Glomerular endothelial cell (primary cell): ENCODE measurements at places on chromosomes 7 and 10. TPM values are rescaled to one million over a fixed set of nuclear protein-coding genes. Genes with fewer than 3 reads are reported as not detected.

Gene HTR5A
- not detected in 2 replicates for total RNA-seq

GRCh38 chr7:47183862-47184590 lies 397.9 kb downstream of the TNS3 start:
- DNase-seq = no peak

DNA sequence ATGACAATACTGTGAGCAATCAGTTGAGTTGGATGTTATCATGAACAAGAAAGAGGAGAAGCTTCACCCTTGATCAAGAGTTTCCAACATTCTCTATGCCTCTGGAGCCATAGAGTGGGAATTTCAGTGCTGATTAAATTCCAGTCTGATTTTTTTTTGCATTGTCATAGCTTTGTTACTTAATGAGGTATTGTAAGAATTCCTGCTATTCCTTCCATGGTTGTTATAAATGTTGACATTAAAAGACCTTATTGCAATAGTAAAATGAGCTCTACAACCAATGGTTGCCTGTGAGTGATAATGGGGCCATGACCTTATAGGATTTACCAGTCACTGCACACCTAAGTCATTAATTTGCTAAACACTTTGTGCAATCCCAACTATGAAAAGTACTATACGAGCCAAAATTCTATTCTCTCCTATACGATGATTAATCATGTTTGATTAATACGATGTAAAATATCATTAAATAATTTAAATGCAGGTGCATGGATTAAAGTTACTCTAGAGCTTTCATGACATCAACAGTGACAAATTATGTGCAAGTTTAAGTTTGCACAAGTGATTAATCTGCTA lies 353.2 kb upstream of the KLF6 start:
- DNase-seq = no peak

DNA sequence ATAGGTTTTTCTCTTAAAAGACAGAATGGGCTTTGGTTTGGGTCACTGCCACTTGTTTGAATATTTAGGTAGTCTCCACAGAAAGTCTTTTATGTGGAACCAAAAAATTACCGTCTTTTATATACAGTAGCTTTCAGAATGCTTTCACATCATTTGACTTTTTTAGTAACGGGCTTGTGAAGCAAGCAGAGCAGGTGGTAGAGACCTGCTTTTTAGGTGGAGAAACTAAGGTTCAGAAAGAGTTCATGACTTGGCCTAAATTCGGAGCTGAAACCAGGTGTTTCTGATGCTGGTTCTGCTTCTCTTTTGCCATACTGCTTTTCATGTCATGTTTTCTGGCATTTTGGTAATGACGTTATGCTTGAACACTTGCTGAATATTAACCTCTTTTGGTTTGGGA lies 36.3 kb downstream of the GARS1 start:
- no peak for DNase-seq

GRCh38 chr10:75229971-75230370 lies 5.8 kb downstream of the COMTD1 start:
- DNase-seq = no peak

- DNase-seq = no peak
Measured at GRCh38 chr7:130146693-130147405, 58.4 kb downstream of the TMEM209 start.

DNA sequence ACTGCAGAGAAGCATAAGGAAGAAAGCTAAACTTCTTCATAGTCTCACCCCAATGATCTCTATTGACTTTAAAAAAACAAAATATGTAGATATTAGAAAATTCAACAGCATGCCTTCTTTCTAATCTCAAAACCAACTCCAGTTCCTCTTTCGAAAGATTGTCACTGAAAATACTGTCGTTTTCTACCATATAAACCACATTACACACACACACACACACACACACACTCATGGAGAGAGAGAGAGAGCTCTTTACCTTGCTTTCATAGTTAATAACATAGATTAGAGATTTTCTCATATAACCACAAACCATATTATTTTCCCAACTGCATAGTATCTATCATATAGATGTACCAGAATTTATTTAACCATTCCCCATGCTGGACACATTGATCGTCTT lies 296.2 kb upstream of the MGMT start:
- no peak for DNase-seq
